ENCODE measurements at places on chromosomes 4 and X.

GRCh38 chrX:15299941-15300851 is 15.2 kb downstream of the ASB11 start:
- no peak for DNase-seq

GRCh38 chr4:84480082-84480481 is 19.0 kb downstream of the NKX6-1 start:
- no peak for DNase-seq

DNA sequence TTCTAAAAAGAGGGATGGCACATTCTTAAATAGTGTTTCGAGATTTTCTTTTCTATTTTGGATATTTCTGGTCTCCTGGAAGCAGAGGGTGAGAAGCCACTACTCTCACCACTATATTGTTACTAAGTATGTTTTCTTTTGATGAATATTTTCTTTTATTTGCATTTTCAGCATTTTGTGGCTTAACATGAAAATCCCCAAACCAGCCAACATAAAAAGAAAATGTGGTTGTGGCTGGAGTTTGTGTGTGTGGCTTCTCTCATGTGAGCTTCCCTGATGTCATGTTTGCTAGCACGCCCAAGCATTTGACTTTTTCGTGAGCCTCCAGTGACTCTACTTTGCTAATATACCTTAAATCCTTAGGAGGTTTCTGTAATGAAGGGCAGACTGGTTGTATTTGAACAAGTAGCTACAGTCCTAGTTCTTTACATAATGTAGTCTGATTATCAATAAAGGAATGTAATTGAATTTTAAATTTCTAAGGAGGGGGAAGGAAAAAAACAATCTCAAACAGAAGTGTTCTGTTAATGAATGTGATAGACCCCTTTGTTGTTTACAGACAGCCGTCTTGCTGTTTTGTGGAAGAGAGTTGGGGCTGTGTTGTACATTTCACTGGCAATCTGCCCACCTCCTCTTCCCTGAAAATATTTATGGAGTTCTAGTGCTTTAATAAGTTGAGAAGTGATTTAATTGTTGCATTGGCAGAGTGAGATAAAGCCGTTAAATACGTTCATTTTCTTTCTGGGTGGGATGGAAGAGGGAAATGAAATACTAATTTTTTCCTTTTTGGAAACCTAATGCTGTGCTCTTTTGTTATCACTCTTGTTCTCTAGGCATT is 114.6 kb downstream of the ARHGAP10 start:
- DNase-seq: no peak

DNA sequence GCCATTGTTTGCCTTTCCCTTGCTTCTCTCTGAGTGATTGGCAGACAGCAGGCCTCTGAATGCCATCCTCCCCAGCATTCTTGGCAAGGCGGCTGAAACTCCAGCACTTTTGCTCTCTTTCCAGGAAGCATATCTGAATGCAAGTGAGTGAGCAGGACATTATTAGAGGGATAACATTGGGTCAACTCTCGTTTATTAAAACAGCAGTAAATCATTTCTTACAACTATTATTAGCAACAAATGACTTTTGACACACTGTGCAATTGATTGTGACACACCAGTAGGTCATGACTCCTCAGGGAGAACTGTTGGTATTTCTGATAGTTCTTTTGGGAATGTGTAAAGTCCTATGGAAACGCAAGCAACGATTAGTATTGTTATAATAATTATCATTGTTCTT is 103.8 kb downstream of the EFNB1 start:
- no peak for DNase-seq

GRCh38 chrX:15750611-15751154 is 12.6 kb downstream of the CA5B start:
- DNase-seq: no peak

GRCh38 chr4:97252615-97253154 is 890.6 kb downstream of the STPG2 start:
- no peak for DNase-seq

GRCh38 chr4:172995161-172995560 is 173.4 kb upstream of the GALNT7 start:
- DNase-seq: no peak

DNA sequence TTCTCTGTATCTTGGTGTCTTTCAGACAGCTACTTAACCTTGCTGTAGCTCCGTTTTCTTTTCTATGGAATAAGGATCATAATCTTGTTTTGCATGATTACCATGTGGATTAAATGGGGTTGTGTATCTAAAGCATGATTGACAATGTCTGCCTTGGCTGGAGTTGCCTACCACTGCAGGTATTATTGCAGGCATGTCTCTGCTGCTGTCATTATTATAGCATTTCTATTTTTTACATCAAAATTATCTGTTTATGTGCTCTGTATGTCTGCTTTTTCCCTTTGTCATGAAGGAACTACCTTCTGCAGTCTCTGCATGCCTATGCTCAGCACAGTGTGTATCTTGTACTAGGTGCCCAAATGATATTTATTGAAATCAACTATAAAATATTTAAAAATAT is 95.9 kb upstream of the TAPT1 start:
- DNase-seq: no peak
